ENCODE measurements at places on chromosomes 16 and 17.

DNA sequence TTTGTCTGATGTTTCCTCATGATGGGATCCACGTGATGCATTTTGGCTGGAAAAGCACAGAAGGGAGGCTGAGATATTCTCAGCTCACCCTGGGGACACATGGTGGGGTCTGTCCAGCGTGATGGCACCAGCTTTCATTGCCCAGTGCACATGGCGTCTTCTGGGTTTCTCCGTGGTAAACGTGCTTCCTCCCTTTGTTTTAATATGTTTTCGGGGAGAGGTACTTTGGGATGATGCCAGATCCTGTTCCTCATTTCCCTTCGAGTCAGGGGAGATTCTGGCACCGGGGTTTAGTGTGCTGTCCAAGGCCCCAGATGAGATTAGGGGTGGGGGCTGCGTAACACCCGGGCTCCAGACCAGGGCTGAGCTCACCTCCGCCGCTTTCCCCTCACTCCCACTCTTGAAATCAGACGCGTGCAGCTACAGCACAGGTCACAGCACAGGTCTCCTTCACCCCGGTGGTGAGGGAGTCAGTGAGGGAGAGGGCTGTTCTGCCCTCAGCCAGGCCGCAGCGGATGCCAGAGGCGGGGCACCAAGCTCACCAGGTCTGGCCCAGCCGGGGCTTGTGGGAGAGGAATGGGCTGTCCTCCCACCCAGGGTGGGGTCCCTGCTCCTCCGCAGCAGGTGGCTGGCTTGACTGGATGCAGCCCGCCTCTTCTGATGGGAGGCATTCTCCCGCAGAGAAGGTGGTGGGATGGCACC, 33.9 kb downstream of the COX4I1 start:
- DNase-seq, result no peak

GRCh38 chr17:57555636-57556175, 189.4 kb downstream of the CCDC182 start:
- DNase-seq, result no peak

DNA sequence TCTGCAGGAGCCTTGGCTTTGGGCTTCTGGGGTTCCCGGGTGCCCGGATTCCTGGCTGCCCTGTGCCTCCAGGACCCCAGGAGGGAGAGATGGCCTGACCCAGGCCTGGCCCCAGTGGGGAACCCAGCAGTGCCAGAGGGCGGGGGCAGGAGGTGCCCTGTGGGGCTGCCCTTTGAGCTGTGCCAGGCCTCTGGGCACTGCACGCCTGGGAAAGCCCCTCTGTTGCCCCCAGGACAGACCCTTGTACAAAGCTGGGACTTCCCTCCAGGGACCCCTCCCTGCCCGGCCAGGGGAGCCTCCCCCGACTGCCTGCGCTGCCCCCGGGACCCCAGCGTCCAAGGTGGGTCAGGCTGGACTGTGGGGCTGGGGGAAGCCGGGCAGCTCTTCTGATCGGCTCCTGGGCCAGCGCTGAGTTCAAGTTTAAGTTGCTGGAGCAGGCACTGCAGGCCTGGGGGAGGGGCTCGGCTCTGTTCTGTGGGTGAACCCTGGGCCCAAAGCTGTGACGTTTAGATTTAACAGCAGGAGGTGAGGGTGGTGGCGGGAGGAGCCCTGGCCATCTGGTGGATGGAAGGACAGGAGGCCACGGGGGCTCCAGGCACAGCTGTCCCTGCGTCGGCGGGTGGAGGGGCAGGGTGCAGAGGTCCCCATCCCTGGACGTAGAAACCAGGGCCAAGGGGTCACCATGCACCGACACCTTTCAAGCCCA, 27.6 kb upstream of the C1QTNF8 start:
- DNase-seq, result no peak

DNA sequence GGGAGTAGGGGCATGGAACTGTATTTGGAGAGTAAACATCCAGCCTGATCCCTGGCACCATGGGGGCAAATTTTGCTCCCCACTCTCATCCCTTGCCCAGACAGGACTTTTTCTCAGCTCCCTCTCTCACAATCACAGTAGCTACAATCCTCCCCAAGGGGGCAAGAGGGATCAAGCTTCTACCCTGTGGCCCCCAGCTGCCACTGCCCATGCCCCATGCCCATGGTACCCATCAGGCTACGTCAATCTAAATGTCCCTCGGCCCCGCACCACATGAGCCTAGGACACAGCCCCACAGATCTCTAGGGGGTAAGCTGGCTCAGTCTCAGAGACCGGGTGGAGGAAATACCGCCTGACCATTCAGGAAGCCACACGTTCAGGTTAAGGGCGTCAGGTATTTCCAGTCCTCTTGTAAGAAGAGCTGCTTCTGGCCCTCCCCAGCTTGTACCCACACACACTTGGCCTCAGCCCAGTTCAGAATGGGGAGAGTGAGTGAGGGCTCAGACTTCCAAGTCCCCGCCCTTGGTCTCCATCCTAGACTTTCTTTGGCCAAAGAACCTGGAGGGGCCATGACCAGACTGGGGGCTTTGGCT, 1.8 kb downstream of the CACNB1 start:
- DNase-seq, result no peak

DNA sequence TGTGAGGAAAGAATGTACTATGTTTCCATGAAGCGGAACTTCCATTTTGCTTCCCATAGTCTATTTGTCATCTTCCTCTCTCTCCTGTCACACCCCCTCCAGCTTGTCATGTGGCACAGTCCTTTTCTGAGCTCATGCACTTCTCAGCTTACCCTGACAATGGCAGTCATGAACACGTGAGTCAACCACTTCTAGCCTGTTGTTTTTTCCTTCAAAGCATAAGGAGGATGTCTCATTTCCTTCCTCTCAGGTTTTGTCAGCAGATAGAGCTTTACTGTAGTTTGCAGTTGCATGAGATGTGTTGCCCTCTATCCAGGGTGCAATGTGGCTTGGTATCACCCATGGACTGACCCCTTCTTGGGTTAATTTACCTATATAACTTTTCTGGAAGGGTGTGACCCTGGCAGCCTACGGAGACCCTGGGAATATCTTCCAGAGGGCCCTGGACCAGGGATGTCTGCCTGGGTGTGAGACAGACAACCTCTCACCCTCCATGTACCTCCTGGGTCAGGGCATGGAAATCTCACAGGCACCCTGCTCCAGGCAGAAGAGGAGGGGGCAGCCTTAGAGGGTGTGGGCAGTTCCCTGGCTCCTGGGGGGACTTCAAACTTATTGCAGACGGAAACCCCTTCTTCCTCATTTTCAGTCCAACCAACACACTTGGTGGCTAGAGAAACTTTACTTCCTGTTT, 4.0 kb upstream of the ZNF267 start:
- peak; percentile 79 for DNase-seq

- no peak for DNase-seq
Observed at GRCh38 chr17:57486882-57487301, 230.6 kb downstream of the MSI2 start.

- no peak for DNase-seq
Observed at GRCh38 chr17:29022074-29022473, 16.2 kb upstream of the SEZ6 start.

GRCh38 chr17:4789701-4789950, 862 bp downstream of the GLTPD2 start:
- DNase-seq, result no peak

- DNase-seq, result peak; percentile 2
Observed at GRCh38 chr16:71846431-71846830, 655 bp downstream of the ATXN1L start.

DNA sequence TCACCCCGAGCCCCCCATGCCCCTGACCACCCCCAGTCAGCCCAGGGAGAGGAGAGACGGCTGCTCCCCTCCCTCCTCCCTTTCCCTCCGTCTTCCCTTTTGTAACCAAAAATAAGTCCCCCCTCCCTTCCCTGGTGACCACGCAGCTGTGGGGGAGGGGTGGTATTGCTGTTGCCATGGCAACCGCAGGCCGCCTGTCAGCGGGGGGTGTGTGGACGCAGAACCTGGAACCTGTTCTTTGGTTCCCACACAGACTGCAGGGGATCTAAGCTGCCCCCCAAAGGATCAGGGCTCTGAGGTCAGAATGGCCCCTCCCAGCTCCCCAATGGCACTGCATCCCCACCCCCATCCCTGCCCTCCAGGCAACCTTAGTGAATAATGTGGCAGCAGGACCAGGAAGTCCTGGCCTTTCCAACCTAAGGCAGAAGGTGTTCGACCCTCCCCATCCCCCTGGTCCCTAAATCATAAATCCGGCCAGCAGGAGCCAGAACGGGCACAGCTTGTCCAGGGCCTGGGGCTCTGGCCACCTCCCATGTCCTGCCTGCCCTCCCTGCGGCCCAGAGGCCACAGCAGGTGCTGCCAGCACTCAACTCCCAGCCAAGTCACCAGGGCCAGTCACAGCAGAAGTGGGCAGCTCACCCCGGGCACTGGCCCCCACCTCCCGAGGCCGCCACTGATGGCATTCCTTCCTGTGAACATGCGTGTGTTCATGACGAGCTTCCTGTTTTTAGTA, 12.0 kb downstream of the CA4 start:
- no peak for DNase-seq

DNA sequence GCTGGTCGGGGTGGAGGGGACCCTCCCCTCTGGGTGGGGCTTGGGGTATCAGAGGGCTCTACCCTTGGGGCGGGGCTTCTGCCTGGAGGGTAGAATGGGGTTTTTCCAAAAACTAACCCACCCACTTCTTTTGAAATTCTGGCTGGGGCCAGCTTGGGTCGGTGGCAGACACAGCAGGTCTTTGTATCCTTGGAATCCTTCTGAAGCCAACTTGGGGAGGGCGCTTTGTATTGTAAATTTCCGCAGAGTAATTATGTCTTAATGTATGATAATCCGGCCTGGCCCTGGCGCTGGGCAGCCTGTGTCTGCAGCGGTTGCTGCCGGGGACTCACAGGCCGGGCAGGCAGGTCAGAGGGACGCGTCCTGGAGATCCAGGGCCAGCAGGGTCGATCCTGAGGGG, 33.9 kb upstream of the GSE1 start:
- DNase-seq, result no peak

DNA sequence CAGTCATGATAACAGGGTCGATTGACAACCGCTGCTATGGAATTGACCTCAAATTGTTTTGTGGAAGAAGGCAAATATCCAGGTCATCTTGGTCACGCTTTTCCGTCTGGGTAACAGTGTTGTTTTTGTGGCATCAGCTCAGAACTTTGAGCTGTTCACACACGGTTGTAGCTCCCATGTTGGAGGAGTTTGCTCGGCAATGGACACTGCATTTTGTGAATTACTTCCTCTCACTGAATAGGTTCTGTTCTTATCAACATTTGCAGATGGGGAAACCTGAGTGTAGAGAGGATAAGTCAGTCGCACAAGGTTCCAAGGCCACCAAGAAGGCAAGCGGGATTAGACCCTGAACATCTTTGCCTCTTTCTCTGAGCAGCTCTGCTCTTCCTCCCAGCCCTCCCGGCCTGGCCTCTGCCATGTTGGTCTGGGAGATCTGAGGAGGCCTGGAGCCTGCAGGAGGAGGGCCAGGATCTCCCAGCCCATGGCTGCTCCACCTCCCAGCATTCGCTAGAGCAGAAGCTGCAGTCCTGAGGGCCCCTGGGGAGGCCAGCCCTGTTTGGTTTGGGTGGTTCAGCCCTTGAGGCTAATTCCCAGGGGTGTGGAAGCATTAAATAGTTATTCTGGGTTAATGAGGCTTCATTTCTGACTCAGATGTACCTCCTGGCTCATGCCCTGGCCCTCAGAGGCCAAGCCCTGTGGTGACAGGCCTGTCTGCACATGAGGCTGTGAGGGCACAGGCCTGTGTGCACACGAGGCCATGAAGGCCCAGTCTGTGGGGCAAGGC, 154.1 kb upstream of the PLCG2 start:
- DNase-seq, result no peak

GRCh38 chr17:17685775-17686291, 4.6 kb downstream of the RAI1 start:
- DNase-seq, result peak; percentile 67

- no peak for DNase-seq
Observed at GRCh38 chr17:78947235-78948149, 22.3 kb upstream of the TIMP2 start.

GRCh38 chr17:77420804-77421629, 280.2 kb downstream of the SEC14L1 start:
- peak; percentile 92 for DNase-seq

DNA sequence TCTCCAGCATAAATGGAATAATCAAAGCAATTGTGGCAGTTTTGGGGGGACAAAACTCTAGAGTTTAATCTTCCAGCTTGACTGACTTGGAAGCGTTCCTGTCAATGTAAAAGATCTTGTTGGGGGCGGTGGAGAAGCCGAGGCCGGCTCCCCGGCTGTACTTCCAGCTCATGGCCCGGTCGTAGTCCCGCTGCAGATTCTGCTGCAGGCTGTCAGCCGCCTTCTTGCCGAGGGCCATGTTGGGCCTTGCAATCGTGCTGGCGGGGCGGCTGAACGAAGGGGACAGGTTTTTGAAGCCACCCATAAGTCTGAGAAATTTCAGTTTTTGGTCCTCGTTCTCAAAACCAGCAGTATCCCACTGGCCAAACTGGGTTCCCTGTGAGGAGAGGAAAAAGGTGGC, 11.2 kb downstream of the KNOP1 start:
- no peak for DNase-seq

DNA sequence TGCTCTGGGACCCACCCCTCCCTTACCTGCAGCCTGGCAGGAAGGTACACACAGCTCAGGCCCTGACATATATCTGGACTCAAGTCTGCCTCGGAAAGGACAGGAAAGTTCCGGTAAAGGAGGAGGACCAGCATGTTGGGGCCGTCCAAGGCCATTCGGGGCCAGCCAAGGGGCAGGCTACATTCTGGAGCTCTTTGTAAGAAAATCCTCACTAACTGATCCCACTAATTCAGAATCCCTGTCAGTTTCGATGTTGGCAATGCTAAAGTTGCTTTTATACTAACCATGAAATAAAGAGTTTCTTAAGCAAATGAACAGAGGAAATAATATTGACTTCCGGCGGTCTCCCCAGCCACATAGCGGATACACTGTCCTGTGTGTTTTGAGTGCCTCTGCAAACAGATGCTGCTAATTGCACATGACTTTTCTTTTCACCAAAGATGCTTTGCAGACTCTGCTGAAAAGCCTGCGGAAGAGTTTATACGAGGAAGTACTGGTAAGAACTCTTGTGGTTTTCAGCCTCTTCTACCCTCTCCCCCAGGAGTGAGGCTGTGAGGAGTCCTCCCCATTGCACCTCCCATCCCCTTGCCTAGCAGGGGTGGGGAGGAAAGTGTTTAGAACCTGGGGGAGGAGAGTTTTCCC, 54.8 kb downstream of the PLXDC1 start:
- DNase-seq, result no peak

- no peak for DNase-seq
Observed at GRCh38 chr16:17303101-17303500, 167.7 kb downstream of the XYLT1 start.

GRCh38 chr17:43360376-43360738, 38.4 kb upstream of the ARL4D start:
- peak; percentile 75 for DNase-seq

- DNase-seq, result no peak
Observed at GRCh38 chr17:39752241-39752881, 14.6 kb downstream of the GRB7 start.

GRCh38 chr16:65819136-65819898, 547.2 kb upstream of the CDH5 start:
- no peak for DNase-seq
